ENCODE measurements at places on chromosomes 6 and 20. TPM values are rescaled to one million over a fixed set of nuclear protein-coding genes. Genes with fewer than 3 reads are reported as not detected.

- H3K27me3 ChIP-seq: no peaks in the 10 kb centered on the region
- DNase-seq: no peak
- peaks cover 4% of the 10 kb centered on the region for H3K36me3 ChIP-seq
- H3K4me3 ChIP-seq: no peak overlapping the region
Observed at GRCh38 chr20:1757072-1757471, 99.5 kb upstream of the SIRPG start.

DNA sequence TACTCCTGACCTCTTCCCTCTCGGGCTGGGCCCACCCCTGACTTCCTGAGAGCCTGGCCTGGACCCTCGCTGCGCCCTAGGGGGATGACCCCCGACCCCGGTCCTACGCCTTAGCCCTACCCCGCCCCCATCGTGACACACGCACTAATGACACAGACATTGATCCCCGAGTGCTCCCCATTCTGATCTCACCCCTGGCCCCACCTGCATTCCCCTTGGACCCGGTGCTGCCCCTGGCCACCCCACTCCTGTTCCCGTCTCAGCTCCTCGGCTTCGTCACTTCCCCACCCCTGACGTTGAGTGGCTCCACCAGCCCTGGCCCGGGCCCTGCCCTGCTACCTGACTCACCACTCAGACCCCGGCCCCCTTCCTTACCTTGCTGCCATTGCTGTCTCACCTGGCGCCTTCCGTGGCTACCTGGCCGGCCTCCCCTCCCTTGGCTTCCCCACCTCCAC, 12.1 kb downstream of the RBCK1 start:
- peaks cover 10% of the 10 kb centered on the region for H3K4me1 ChIP-seq
- peaks cover 70% of the 10 kb centered on the region for H3K36me3 ChIP-seq
- no peak overlapping the region for H3K4me3 ChIP-seq
- no peak for DNase-seq
- H3K27ac ChIP-seq: no peak overlapping the region

DNA sequence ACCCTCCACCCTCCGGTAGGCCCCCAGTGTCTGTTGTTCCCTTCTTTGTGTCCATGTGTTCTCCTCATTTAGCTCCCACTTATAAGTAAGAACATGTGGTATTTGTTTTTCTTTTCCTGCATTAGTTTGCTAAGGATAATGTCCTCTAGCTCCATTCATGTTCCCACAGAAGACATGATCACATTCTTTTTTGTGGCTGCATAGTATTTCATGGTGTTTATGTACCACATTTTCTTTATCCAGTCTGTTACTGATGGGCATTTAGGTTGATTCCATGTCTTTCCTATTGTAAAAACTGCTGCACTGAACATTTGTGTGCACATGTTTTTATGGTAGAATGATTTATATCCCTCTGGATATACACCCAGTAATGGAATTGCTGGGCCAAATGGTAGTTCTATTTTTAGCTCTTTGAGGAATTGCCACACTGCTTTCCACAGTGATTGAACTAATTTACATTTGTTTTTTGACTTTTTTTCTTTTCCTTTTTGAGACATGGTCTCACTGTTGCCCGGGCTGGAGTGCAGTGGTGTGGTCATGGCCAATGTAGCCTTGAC, 4.5 kb downstream of the KPNA5 start:
- peaks cover 52% of the 10 kb centered on the region for H3K4me1 ChIP-seq
- no peak overlapping the region for H3K27ac ChIP-seq
- peaks cover 40% of the 10 kb centered on the region for H3K36me3 ChIP-seq
- H3K27me3 ChIP-seq: no peaks in the 10 kb centered on the region
- DNase-seq: no peak

Gene PARD6B
- total RNA-seq: 5.7 TPM

- DNase-seq: no peak
- peaks cover 42% of the 10 kb centered on the region for H3K27me3 ChIP-seq
Observed at GRCh38 chr6:170292111-170292406, 1.2 kb upstream of the DLL1 start.

Gene IL20RA
- total RNA-seq: not detected

Measured in activated B cell treated with CpG ODN at 0.5 μM for 24 hours (primary cell).